ENCODE measurements at places on chromosomes 6 and 20. TPM values are rescaled to one million over a fixed set of nuclear protein-coding genes. Genes with fewer than 3 reads are reported as not detected.

- no peaks in the 10 kb centered on the region for H3K36me3 ChIP-seq
- DNase-seq, result no peak
- no peak overlapping the region for H3K4me3 ChIP-seq
- no peak overlapping the region for H3K27ac ChIP-seq
- H3K27me3 ChIP-seq, result no peaks in the 10 kb centered on the region
- peaks cover 23% of the 10 kb centered on the region for H3K4me1 ChIP-seq
Observed at GRCh38 chr6:39664173-39664572, 61.0 kb downstream of the KIF6 start.

DNA sequence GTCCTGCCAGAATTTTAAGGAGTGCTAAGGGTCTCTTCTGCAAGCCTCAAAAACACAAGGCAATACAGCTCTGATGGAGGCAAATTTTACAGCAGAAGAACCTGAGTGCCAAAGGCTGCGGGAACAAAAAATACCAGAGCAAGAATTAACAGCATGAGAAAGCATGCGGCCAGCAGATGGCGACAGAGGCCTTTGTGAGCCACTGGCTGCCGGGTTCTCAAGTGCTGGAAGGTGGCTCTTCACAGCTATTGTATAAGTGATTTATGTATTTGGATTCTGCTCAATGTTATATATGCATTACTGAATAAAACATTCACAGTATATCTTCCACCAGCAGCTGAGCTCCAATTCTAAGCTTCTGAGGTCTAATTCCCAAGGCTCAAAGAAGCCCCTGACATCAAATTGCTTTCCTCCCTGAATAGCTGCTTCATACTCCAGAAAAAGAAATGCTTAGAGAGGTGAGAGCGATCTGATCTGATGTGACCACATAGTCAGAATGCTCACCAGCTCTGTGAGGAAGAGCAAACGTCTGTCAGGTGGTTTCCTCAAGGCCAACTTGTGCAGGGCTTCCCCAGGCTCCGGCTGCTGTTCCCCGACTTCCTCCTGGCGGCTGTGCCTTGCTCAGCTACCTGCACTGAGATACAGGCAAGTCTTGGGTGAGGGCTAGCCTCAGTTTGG, 58.6 kb downstream of the PPP1R3G start:
- no peaks in the 10 kb centered on the region for H3K36me3 ChIP-seq
- H3K27me3 ChIP-seq, result peaks cover 2% of the 10 kb centered on the region
- DNase-seq, result peak; percentile 86
- H3K27ac ChIP-seq, result peak overlapping the region; percentile 93
- no peak overlapping the region for H3K4me3 ChIP-seq

DNA sequence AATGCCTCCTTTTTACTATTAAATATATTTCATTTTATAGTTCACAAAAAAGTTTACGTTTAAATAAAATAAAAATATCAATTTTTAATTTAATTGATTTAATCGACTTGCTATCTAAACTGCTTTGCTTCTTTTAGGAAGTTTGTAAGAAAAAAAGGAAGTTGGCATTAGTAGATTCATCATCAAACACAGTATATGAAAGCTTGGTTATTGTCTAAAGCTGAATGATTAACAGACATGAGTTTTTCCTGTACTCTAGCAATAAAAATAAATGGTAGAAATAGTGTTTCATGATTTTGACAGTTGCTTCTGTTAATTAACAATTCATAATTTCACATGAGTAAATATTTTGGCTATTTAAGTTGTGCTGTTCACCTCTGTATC, 1285.5 kb upstream of the GJE1 start:
- H3K27ac ChIP-seq, result no peak overlapping the region
- no peaks in the 10 kb centered on the region for H3K36me3 ChIP-seq
- H3K27me3 ChIP-seq, result no peaks in the 10 kb centered on the region
- H3K4me3 ChIP-seq, result no peak overlapping the region
- 0 out of 2 replicates have a peak, but pooled peaks cover 3% of the 10 kb centered on the region for H3K4me1 ChIP-seq

DNA sequence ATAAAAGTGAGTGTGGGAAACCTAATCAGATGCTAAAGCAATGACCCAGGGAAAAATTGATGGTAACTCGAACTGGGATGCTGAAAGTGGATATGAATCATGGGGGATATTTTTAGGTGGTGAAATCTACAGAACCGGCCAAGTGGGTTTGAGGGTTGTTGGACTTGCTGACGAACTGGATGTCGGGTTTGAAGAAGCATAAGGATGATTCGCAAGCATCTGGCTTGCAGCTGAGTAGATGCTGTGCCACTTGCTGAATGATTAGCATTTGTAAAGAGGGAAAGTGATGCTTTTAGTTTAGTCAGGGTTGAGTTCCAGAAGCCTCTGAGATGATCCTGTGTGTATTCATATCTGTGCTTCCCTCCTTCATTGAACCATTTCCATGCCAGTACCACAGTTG, 54.9 kb downstream of the UBR2 start:
- H3K4me1 ChIP-seq, result peaks cover 19% of the 10 kb centered on the region
- no peak overlapping the region for H3K4me3 ChIP-seq
- H3K27ac ChIP-seq, result peak overlapping the region; percentile 72
- peaks cover 8% of the 10 kb centered on the region for H3K36me3 ChIP-seq
- no peaks in the 10 kb centered on the region for H3K27me3 ChIP-seq
- DNase-seq, result no peak

DNA sequence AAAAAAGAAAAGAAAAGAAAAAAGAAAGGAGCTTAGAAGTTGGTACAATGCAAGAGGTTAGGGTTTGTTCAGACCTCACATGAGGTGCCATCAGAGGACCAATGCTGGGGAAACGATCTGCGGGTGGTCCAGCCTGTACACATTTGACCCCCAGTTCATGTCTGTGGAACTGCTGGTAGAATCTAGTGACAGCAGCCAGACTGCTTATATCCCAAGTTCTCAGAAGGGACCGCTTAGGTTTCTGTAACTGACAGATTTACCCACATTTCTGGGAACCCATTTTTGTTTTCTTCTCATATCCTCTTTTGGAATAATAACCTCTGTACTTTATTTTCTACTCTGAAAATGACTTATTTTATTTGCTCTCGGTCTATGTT, 4.7 kb downstream of the PPP1R18 start:
- peaks cover 58% of the 10 kb centered on the region for H3K4me1 ChIP-seq
- DNase-seq, result no peak
- H3K27me3 ChIP-seq, result no peaks in the 10 kb centered on the region

DNA sequence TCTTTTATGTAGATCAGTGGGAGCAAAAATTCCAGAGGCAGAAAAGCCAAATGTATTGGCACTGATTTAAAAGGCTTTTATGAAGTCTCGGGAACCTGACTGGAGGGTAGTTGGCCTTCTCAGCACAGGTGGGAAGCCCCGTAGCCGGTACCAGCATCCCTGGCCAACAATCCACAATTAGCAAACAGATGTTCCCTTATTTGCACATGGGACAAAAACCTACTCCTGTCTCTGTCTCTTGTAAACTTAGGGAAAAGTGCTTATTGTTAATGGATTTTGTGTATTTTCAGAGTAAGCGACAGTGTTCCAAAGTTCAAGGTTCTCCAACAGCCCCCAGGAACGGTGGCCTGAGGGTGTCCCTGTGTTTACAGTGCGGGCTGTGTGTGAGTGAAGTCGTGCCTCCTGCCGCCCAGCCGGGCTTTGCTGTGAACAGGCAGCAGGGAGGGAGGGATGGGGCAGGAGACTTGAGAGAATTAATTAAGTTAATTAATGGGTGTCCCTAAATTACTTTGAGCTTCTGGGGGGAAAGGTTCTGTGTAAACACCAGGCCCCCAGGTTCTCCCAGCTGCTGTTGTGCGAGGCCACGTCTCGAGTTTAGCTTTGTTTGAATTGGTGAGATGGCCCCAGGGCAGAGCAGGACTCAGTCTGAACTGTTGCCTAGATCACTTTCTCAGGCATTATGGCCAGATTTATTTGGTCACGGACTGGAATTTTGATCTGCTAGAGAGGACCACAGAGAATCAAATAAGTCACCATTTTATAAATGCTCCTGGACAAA, 3.9 kb downstream of the SYNJ2 start:
- no peak for DNase-seq
- no peaks in the 10 kb centered on the region for H3K36me3 ChIP-seq
- peak overlapping the region; percentile 95 for H3K27ac ChIP-seq
- peaks cover 73% of the 10 kb centered on the region for H3K4me1 ChIP-seq

- H3K4me1 ChIP-seq, result peaks cover 6% of the 10 kb centered on the region
- H3K27ac ChIP-seq, result no peak overlapping the region
- H3K27me3 ChIP-seq, result no peaks in the 10 kb centered on the region
- no peaks in the 10 kb centered on the region for H3K36me3 ChIP-seq
Observed at GRCh38 chr6:132725471-132725870, 11.6 kb upstream of the VNN1 start.

- DNase-seq, result no peak
- no peak overlapping the region for H3K27ac ChIP-seq
- no peaks in the 10 kb centered on the region for H3K27me3 ChIP-seq
- H3K4me3 ChIP-seq, result no peak overlapping the region
- 0 out of 2 replicates have a peak, but pooled peaks cover 3% of the 10 kb centered on the region for H3K36me3 ChIP-seq
Observed at GRCh38 chr6:135592276-135592675, 94.7 kb upstream of the AHI1 start.

- H3K4me1 ChIP-seq, result peaks cover 15% of the 10 kb centered on the region
- H3K27ac ChIP-seq, result no peak overlapping the region
- no peak for DNase-seq
- no peaks in the 10 kb centered on the region for H3K27me3 ChIP-seq
- no peaks in the 10 kb centered on the region for H3K36me3 ChIP-seq
Observed at GRCh38 chr6:139425780-139426179, 51.3 kb upstream of the CITED2 start.

DNA sequence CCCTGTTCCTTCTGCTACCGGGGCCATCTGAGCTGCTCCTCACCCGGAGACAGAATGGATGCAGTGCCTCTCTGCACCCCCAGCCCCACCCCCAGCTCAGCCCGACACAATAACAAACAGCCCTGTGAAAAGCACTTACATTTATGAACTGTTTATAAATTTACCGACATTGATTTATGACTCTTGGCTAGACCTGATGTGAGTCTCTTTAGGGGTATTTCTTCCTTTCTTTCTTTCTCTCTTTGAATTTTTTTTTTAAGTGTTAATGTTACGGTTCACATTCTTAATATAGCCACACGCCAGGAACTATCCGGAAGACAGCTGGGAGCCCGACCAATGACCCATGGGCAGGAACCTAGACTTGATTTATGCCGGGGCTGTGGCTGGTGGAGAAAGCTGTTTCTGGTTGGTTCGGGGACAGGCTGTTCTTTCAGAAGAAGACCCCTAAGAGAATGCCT, 266.3 kb downstream of the CDC5L start:
- H3K4me1 ChIP-seq, result peaks cover 27% of the 10 kb centered on the region
- peaks cover 3% of the 10 kb centered on the region for H3K36me3 ChIP-seq
- no peak overlapping the region for H3K4me3 ChIP-seq
- H3K27me3 ChIP-seq, result no peaks in the 10 kb centered on the region

GRCh38 chr6:75393806-75394205, 99.8 kb downstream of the FILIP1 start:
- no peak for DNase-seq
- H3K27me3 ChIP-seq, result no peaks in the 10 kb centered on the region
- no peaks in the 10 kb centered on the region for H3K36me3 ChIP-seq
- H3K4me1 ChIP-seq, result peaks cover 4% of the 10 kb centered on the region
- no peak overlapping the region for H3K27ac ChIP-seq

DNA sequence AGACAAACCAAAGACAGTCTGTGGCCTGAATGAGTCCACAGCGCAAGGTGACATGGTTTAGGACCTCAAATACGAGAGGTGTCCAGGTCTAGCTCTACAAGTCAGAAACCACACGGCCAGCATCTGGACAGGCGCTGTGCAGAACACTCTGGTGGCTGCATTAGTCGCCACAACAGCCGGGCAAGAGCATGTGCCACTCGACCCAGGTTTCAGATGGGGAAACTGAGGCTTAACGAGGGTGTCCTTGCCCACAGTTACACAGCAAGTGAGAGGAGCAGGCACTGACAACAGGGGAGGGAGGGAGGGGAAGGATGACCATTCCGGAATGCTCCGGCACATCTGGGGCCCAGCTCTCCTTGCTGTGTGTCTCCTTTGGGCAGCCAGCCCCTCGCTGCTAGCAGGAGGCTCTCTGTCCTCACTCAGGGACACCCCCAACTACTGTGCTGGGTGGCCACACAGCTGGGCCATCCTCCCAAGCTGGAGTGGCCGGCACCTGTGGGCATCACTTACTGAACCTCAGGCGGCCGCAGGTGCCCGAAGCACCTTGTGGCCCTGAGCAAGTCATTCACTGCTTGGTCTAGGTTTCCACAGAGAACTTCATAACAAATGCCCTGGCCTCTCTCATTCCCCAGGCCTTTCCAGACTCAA, 6.6 kb downstream of the DLL1 start:
- no peak for DNase-seq
- peaks cover 95% of the 10 kb centered on the region for H3K27me3 ChIP-seq
- peaks cover 31% of the 10 kb centered on the region for H3K36me3 ChIP-seq
- H3K4me1 ChIP-seq, result peaks cover 42% of the 10 kb centered on the region
- no peak overlapping the region for H3K27ac ChIP-seq

DNA sequence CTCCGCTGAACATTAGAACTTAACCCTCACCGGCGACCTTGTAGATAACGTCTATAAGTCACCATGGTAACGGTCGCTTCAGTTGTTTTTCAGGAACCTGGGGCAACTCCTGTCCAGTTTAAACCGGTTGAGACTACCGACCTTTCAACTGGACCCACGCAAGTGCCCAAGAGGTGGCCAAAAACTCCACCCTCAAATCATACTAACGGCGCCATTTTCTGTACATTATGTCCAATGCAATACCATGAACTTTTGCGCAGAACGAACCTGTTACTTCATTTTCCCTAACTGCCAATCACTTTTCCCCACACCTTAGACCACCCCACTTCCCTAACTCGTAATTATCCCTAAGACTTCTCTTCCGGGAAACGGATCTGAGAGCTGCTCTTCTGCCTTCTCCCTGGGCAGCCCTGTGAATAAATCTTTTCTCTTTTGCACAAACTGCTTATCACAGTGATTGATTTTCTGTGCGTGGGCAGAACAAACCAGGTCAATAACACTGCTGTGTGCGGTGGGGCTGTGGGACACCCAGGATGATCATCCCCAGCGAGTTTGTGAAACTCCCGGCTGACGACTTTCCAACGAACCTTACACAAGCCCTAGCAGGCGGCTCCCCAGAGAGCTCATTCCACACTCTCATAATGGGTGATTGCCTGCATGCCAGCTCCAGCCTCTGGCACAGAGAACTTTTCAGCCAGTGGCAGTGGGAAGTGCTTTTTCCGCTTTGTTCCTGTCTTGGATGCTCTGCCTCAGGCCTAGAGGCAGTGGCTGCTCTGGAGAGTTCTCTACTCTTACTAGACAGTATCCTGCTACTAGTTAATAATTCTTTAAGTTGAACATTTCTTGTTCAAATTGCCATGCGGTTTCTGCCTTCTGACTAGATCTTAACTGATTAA, 28.6 kb downstream of the GPX5 start:
- no peak for DNase-seq
- peak overlapping the region; percentile 76 for H3K4me3 ChIP-seq
- H3K4me1 ChIP-seq, result peaks cover 16% of the 10 kb centered on the region
- H3K27me3 ChIP-seq, result peaks cover 69% of the 10 kb centered on the region
- no peak overlapping the region for H3K27ac ChIP-seq
- no peaks in the 10 kb centered on the region for H3K36me3 ChIP-seq

The SIRPA gene
- 5.9 TPM for total RNA-seq

The ID1 gene
- 158 TPM for total RNA-seq

Measured in WTC11 (cell line).